ENCODE measurements at places on chromosomes 11 and 22.

- no peak for DNase-seq
These were observed 78.3 kb downstream of the SLC17A6 start for GRCh38 chr11:22416462-22416861.

DNA sequence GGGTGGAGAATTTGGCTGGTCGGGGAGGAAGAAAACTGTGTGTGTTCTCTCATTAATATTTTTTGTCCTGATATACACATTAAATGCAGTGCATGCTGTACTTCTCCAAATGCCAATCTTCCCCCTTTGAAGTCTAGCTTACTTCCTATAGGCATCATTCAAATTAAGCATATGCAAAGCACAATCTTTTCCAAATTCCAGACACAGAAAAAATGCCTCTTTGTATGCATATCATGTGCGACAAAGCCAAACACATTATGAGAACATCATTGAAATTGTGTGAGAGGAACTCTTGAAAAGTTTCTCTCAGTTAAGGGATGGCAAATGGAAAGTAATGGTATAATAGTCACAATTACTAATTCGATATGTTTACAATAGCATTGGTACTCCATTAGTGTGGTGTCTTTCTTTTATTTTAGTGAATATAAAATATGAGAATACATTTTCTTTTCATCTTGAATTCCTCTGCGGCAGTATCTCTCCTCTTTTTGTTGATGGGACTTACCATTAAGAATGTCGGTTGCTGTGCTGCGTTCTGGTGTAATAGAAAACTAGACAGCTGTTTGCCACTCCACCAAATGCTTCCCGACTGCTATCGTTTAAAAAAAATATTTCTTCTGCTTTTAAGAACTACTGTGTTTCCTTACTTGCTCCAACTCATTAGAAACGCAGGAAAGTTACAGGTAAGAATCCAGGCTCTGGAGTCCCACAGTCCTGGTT is 19.3 kb upstream of the NRIP3 start:
- no peak for DNase-seq

DNA sequence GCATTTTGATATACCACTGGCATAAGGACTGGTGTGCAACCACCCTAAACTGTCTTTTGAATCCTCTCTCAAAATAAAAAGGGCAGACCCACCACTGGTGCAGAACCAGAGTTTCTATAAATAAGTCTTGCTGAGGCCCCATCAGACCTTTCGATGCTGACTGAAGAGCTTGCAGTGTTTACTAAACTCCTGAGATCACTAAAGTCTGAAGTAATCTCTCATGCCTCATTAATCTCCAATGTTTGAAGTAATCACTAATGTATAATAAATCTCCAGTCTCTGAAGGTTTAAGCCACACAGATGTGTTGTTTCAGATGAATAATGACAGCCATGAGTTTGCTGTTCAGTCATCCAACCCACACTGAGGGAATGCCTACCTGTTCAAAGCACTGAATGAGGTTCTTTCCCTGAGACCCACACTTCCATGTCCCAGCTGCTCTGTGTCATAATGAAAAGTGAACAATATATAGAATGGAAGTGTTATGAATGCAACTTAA is 50.6 kb upstream of the DEUP1 start:
- DNase-seq, result no peak

- no peak for DNase-seq
These were observed 73.9 kb downstream of the SGSM3 start for GRCh38 chr22:40444178-40444831.

GRCh38 chr11:1237128-1237580 is 14.3 kb downstream of the MUC5B start:
- no peak for DNase-seq

GRCh38 chr22:45314786-45315185 is 5.1 kb downstream of the FAM118A start:
- DNase-seq, result no peak

DNA sequence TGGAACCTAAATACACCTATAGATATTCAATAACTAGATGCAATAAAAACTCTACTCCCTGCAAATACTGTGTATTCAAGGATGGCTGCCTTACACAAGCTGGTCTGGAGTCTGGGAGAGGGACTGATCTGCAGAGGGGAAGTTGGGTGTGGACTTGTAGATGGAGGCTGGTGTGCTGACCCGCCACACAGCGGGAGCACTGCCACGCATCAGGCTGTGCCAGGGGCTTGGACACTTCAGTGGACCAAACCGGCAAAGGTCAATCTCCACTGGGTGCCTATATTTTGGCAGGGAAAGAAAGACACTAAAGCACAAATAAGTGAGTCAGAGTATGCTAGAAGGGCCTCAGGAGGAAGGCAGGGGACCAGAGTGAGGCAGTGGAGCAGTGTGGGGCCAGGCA is 2.1 kb upstream of the SHANK3 start:
- DNase-seq, result no peak

DNA sequence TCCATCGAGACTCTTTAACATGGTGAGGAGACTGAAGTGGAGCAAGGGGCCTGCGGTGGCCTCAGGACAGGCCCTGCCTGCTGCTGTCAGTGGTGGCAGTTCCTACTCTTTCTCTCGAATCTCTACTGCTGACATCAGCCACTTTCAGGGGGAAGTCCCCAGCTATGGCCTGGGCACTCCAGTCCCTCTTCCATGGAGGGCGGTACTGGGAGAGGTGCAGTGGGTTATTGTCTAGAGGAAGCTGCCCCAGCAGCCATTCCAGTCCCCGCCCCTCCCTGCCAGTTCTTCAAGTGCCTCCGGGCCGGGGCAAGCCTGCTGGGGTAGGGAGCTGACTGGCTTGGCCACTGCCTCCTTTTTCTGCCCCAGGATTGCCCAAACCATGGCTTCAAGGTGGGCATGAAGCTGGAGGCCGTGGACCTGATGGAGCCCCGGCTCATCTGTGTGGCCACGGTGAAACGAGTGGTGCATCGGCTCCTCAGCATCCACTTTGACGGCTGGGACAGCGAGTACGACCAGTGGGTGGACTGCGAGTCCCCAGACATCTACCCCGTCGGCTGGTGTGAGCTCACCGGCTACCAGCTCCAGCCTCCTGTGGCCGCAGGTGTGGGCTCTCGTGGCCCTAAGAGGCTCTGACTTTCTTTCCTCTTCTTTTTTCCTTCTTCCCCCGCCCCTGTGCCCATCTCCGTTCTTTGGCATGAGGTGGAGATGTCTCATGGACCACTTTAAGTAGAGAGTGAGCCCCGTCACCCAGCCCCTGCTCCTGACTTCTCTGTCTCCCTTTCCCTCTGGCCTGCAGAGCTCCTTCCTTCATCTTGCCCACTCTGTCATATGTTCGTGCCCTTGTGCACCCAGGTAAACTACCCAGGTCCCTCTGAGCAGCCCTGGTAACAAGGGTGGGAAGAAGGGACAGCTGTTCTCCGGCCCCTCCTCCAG is 13.7 kb downstream of the CHADL start:
- no peak for DNase-seq

DNA sequence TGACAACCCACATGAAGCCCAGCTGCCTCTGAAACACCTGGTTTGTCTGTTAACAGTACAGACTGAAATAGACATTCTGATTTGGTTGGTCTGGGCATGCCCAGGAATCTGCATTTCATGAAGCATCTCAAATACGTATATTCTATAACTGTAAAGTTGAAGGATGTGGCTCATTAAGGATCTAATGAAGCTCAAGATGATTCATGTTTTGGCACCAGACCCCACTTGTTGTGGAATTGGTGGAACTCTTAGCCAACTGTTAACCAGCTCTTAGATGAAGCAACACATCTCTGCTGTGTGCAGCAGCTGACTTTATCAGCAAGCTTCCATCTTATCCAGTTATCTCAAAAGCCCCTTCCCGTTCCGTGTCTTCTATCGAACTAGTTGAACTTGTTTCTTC is 232.2 kb downstream of the INSC start:
- DNase-seq, result no peak

DNA sequence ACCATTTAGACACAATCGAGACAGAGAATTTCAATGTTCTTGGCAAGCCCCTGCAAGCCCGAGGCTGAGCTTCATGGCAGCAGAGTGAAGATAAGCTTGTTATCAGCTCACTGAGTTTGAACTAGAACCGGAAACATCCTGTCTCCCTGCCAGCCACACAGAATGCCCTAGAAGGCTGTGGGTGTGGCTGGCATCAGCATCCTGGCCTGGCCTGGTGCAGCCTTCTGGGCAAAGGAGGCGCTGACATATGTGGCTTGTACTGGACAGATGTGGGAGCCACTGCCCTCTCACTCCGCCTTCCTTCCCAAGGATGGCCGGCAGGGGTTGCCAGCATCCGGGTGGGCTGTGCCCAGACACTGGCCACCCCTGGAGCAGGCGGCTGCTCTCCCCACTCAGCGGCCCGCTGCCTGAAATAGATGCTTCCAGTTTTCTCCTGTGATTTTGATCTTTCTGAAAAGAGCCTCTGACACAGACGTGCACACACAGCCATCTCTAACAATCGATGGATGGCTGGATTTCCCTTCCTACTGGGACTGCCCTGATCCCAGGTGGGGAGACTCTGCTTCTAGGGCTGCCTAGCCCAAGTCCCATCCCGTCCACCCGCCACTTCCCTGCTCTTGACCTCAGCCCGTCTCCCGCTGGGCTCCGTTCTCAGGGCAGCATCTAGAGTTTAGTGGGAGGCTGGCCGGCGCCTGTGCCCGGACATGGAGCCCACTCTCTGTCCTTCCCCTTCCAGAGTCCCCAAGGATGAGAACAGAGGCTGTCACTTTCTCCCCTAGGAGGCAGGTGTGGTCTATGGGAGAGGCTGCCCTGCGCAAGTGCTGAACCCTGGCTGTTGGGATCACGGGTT is 149.7 kb downstream of the CTTN start:
- DNase-seq, result no peak

DNA sequence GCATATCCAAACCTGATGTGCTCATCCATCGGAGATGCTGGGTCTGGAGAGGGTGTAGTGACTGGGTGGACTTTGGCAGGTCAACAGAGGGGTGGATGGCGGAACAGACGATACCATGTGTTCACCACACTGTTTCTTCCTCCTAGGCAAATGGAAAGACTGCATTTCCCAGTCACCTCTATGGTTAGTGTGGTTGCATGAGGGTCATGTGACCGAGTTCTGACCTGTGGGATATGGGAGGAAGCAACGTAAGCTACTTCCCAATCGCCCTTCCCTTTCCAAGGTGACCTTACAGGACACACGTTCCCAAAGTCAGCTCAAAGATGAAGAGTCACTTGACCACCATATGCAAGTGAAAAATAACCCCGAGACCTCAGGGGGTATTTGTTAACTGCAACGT is 27.7 kb downstream of the TSPAN32 start:
- no peak for DNase-seq

- DNase-seq, result no peak
These were observed 2.9 kb upstream of the TBX10 start for GRCh38 chr11:67642173-67643120.

- no peak for DNase-seq
These were observed 450.5 kb upstream of the DDI1 start for GRCh38 chr11:103585911-103586310.

- DNase-seq, result no peak
These were observed 37.7 kb downstream of the SHISAL1 start for GRCh38 chr22:44274918-44275630.

GRCh38 chr11:68741463-68741862 is 9.9 kb downstream of the TESMIN start:
- no peak for DNase-seq

- DNase-seq, result no peak
These were observed 16.7 kb downstream of the XRRA1 start for GRCh38 chr11:74932169-74932568.

DNA sequence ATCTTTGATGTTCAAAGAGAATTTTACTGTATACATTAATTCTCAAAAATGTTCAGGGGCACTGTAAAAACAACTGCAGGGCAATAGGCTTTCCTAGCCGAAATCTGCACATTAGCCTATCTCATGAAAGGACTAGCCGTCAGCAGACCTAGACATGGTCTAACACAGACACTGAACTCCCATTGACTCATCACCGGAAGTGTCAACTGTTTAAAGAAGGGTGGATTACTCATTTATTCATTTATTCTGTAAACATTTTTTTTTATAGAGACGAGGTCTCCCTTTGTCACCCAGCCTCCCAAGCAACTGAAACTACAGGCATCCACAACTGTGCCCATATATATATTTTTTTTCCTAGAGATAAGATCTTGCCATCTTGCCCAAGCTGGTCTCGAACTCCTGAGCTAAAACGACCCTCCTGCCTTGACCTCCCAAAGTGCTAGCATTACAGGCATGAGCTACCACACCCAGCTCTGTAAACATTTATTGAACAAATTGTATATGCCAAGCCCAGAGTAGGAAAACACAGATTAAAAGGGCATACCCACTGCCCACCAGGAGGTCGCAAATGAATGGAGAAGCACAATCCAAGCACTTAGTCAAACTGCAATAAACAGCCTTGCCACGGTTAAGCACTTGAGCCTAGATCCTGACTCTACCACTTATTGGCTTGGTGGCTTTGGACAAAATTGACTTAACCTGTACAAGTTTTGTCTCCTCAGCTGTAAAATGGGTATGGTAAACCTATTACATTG is 26.6 kb downstream of the RAB30 start:
- DNase-seq, result no peak

- no peak for DNase-seq
These were observed 70.0 kb downstream of the NAT10 start for GRCh38 chr11:34175284-34176019.

DNA sequence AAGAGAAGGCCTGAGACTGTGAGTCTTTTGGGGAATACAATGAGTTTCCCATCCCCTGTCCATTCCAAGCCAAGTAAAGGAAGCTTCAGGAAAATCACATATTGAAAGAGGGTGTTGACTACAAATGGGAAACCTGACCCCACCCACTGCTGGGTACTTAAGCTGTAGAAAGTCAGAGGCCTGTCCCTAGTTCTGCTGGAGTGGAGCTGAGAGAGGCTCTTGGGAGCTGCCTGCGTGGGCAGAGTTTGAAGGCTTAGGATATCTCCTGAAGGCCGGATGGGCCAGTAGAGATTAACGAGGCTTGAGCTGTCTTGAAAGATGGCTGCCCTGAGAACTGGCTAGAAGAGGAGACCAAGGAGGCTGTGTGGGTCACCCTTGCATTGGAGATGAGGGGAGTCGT is 176.2 kb upstream of the NECTIN1 start:
- DNase-seq, result no peak

DNA sequence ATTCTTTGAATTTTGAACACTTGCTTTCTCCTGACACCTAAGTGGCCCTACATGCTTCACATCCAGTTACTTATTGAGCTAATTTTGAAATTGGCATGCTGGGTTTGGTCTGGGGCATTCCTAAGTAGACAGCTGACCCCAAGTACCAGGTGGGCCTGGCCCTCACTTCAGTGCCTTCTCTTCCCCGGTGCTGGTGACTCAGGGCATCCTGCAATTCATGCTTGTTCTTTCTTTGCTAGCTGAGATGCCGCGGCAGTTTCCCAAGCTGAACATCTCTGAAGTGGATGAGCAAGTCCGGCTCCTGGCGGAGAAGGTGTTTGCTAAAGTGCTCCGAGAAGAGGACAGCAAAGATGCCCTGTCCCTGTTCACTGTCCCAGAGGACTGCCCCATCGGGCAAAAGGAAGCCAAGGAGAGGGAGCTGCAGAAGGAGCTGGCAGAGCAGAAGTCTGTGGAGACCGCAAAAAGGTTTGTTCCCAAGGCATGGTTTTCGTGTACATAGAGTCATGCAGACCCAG is 6.3 kb downstream of the AMPD3 start:
- DNase-seq, result no peak

DNA sequence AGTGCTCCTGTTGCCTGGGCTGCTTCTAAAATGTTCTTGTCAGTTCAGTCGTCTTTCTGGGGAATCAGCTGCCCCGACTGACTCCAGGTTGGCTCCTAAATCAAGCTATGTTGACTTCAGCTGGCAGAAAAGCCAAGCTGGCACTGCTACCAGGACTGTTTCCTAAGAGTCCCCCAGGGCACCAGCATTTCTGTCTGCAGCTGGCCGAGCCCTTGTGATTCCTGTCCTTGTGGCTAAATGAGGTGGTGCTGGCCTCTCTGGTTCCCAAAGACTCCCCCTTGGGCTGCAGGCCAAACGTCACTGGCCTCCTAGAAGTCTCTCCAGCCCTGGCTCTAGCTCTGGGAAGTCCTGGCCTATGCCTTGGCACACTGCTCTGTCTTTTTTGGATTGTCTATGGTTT is 31.1 kb downstream of the GRAMD1B start:
- DNase-seq, result peak; percentile 60
